Esophagus squamous epithelium (tissue), 5 donors: ENCODE measurements at places on chromosomes 1 and 21.

DNA sequence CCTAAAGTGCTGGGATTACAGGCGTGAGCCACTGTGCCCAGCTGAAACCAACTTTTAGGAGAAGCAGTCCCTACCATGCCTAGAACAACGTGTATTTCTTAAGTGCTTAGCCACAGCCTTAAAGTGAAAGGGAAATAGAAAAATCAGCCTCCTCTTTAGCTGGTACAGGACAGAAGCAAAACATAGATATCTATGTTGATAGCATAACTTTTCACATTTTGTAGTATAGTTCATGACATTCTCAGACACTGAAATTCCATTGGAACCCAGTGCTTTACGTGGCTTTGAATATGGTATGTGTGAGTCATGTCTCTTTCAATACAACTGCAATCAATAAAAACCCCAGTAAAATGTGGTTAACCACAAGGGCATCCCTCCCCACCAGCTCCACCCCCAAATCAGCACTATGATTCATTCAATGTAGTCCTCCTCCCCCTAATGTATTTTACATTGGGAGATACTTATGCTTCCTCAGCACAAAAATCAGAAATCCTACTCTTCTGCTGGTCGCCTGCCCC, 32.1 kb downstream of the TGFB2 start:
- no peak for DNase-seq

GRCh38 chr21:36486246-36486645, 6.3 kb upstream of the CLDN14 start:
- no peak for DNase-seq

- DNase-seq, result no peak
These were observed 13.9 kb upstream of the XPR1 start for GRCh38 chr1:180617774-180618395.

DNA sequence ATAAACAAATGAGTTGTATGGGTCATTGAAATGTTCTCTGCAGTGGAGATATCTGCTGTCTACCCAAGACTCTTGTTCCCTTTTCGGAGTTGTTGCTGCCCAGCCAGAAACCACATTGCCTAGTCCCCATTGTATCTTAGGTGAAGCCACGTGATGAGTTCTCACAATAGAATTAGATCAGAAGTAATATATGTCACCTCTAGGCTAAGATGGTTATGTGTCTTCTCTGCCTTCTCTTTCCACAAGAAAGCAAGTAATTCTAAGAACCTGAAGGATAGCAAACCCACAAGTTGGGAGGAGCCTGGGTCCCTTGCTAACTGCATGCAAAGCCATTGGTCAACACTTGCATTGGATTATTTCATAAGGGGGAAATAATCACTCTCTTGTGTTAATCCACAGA, 76.6 kb downstream of the ADCY10 start:
- no peak for DNase-seq

DNA sequence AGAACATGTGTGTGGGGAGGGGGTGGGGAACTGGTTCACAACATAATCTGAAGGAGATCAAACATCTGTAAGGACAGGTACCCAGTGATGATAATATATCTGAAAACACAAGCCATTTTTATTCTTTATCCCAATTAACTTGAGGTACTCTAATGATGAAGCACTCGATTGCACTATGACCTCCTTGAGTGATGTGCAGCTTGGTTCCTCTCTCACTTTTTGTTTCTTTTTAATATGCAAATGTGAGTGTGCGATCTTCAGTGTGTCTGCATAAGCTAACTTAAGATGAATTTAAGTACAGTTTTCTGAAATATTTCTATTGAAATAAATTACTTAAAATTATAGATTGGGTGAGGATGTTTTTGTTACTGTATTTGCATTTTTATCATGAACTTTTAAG, 50.6 kb upstream of the ANGPTL1 start:
- DNase-seq, result no peak
